ENCODE measurements at places on chromosomes 2 and 18. TPM values are rescaled to one million over a fixed set of nuclear protein-coding genes. Genes with fewer than 3 reads are reported as not detected.

DNA sequence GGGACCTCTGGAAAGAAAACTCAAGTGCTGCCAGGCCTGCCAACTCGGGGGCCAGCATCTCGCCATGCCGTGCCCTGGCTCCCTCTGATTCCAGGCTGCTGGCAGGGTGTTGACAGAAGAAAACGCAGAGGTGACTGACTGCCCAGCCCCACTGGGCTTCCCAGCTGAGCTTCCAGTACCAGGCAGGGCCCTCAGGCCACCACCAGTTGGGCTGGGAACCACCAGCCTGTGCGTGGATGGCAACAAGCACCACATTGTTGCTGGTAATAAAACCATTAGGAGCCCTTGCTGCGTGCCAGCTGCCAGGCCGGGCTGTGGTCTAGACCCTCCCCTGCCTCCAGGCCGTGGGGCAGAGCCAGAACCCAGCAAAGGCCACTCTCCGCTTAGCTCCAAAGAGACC, 9.2 kb downstream of the DNMT3A start:
- H3K4me1 ChIP-seq: peaks cover 81% of the 10 kb centered on the region
- H3K4me3 ChIP-seq: no peak overlapping the region
- no peak overlapping the region for H3K27ac ChIP-seq
- peaks cover 30% of the 10 kb centered on the region for H3K36me3 ChIP-seq

DNA sequence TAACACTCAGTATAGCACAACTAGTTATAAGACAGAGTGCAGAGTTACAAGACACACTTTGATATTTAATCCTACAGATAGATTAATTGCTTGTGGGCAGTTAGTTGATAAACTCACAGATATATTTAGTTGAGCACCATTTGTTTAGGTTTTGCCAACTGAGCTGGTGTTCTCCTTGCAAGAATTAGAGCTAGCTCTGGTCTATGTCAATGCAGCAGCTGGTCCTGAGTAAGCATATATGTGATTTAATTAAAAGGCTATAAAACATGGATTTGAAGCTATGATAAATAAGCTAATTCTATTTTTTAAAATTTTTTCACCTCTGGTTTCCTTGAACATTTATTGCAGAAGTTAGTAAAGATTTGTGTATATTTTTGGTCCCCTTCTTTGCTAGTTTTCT, 35.6 kb downstream of the GPD2 start:
- no peak overlapping the region for H3K4me3 ChIP-seq
- no peak overlapping the region for H3K27ac ChIP-seq
- no peak for DNase-seq
- no peaks in the 10 kb centered on the region for H3K36me3 ChIP-seq
- no peaks in the 10 kb centered on the region for H3K27me3 ChIP-seq

DNA sequence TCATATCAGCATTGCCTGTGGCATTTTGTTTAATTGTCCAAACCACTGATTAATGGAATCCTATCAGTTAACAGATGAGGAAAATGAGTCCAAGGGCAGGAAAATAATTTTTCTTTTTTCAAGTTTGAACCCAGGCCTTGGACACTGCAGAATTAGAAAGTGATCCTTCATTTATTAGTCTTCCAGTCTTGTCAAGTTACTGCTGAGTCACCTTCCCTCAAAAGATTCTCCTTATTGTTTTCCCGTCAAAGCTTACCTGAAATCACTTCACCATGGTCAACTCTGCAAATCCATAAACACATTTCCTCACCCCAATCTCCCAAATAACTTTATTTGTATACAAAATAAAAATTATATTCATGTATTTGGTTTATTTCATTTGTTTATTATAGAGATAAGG, 57.9 kb downstream of the WDR75 start:
- no peaks in the 10 kb centered on the region for H3K36me3 ChIP-seq
- H3K4me3 ChIP-seq: no peak overlapping the region
- no peaks in the 10 kb centered on the region for H3K4me1 ChIP-seq
- DNase-seq: no peak

- H3K36me3 ChIP-seq: no peaks in the 10 kb centered on the region
- peak overlapping the region; percentile 95 for H3K27ac ChIP-seq
- DNase-seq: no peak
Measured at GRCh38 chr2:70132244-70133126, 45.2 kb downstream of the PCBP1 start.

DNA sequence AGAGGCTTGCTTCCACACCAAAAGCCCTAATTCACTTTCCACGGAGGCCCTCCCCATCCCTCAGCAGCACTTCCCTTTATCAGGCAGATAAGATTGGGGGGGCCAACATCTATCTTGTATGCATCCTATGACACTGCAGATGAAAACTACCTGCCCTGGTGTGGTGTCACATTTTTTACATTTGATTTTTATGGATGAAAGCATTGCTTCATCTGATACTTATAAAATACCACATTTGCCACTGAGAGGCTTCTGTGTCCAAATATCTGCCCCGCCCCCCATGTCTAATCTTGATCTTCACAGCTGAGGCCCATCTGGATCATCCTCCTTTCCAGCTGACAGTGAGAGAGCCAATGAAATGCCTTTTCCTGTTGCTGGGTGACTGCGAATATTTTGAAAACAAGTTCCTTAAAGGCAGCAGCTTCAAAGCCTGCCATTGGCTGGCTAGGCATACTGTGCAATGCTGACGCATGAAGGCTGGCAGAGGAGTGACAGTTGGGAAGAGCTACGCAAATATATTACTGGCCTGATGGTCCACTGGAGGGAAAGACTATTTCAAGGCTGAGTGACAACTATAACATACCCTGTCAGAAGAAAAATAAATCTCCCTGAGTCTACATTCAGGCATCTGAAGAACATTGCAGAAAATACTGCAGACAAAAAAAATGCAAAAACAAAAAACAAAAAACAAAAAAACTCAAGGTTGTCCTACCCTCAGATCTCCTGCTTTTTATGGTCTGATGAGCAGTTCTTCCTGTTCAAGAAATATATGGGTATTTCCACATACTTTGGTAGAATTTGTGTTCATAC, 318.7 kb downstream of the PDE11A start:
- H3K36me3 ChIP-seq: no peaks in the 10 kb centered on the region
- DNase-seq: peak; percentile 98
- H3K27me3 ChIP-seq: no peaks in the 10 kb centered on the region
- H3K27ac ChIP-seq: peak overlapping the region; percentile 70

GRCh38 chr2:20366672-20367116, 16.1 kb upstream of the PUM2 start:
- H3K36me3 ChIP-seq: no peaks in the 10 kb centered on the region
- no peak overlapping the region for H3K27ac ChIP-seq
- H3K4me3 ChIP-seq: no peak overlapping the region
- no peaks in the 10 kb centered on the region for H3K27me3 ChIP-seq
- H3K4me1 ChIP-seq: no peaks in the 10 kb centered on the region

- H3K27me3 ChIP-seq: no peaks in the 10 kb centered on the region
- H3K27ac ChIP-seq: no peak overlapping the region
- no peaks in the 10 kb centered on the region for H3K36me3 ChIP-seq
- H3K4me3 ChIP-seq: no peak overlapping the region
Measured at GRCh38 chr18:5914016-5914415, 18.7 kb upstream of the TMEM200C start.

GRCh38 chr2:62789518-62789917, 84.0 kb downstream of the EHBP1 start:
- H3K4me1 ChIP-seq: no peaks in the 10 kb centered on the region
- H3K4me3 ChIP-seq: no peak overlapping the region
- no peaks in the 10 kb centered on the region for H3K27me3 ChIP-seq
- DNase-seq: no peak
- no peaks in the 10 kb centered on the region for H3K36me3 ChIP-seq

DNA sequence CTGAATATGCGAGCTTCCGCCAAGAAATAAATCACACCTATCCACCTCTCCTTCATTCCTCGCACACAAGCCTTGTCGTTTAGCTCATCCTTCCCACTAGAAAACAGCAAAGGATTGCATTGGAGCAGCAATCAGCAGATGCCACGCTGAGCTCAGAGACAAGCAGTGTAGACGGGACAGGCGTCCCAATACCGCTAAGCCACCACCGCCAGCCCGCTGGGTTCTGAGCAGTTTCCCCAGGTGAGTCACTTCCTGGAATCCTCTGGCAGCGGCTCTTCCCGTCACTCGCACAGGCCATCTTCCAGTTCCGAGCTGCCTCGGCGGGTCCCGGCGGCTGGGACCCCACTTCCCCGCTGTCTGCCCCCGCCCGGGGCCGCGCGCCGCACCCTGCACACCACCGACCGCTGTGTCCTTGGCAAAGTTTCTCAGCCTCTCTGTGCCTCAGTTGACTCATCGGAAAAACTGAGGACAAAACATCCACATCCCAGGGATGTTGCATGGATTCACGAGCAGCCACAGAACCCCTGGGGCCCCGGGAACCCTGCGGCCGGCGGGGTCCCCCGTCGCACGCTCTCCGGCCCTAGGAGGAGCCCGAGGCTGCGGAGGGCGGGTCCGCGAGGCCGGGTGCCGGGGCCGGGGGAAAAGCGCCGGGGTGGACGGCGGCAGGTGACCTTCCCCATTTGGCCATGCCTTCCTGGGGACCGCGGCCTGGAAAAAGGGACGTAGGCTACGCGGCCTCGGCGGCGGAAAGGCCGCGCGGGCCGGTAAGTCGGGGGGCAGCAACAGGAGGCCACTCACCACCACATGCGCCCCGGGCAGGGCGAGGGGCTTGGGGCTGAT, 573 bp downstream of the KDSR start:
- H3K4me3 ChIP-seq: peak overlapping the region; percentile 73
- DNase-seq: no peak
- peak overlapping the region; percentile 81 for H3K27ac ChIP-seq
- peaks cover 5% of the 10 kb centered on the region for H3K36me3 ChIP-seq
- H3K27me3 ChIP-seq: no peaks in the 10 kb centered on the region
- H3K4me1 ChIP-seq: peaks cover 13% of the 10 kb centered on the region

DNA sequence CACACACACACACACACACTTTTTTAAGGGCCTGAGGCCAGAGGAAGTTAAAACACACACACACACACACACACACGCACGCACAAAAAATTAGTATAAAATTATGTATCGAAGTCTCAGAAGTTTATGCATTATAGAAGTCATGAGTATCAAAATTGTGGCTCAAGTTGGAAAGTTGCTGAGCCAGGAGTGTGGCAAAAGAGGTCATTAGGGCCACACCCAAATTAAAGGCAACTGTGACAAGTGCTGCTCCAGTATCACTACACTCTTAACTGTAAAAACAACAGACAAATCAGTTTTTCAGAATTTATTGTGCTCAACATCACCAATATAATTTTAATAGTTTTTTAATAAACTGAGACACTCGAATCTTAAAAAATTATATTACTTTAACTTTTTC, 36.9 kb downstream of the YWHAQ start:
- H3K4me1 ChIP-seq: no peaks in the 10 kb centered on the region
- no peak for DNase-seq
- H3K4me3 ChIP-seq: no peak overlapping the region
- H3K27me3 ChIP-seq: no peaks in the 10 kb centered on the region
- no peak overlapping the region for H3K27ac ChIP-seq

DNA sequence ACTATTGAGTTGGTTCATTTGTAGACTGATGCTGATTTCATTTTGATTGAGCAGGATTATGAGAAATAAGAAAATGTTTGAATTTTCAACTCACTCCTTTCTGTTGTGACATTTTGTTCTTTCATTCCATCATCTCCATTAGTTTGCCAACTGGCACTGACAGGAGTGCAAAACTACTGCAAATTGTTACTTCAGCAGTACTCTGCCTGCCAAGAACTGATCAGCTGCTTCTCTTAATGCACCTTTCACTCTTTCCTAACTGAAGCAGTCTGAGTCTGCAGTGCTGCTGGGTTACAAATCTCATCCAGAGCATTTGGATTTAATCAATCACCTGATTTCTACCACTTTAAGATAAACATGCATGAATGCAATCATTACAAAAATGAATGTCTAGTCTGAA, 70.9 kb downstream of the TMEFF2 start:
- H3K27ac ChIP-seq: no peak overlapping the region
- DNase-seq: no peak
- H3K27me3 ChIP-seq: no peaks in the 10 kb centered on the region
- peaks cover 2% of the 10 kb centered on the region for H3K4me1 ChIP-seq

GRCh38 chr18:46428368-46428767, 228.7 kb downstream of the LOXHD1 start:
- H3K4me3 ChIP-seq: no peak overlapping the region
- DNase-seq: no peak
- no peak overlapping the region for H3K27ac ChIP-seq
- no peaks in the 10 kb centered on the region for H3K27me3 ChIP-seq
- peaks cover 12% of the 10 kb centered on the region for H3K36me3 ChIP-seq
- peaks cover 5% of the 10 kb centered on the region for H3K4me1 ChIP-seq

- H3K27ac ChIP-seq: no peak overlapping the region
- no peak overlapping the region for H3K4me3 ChIP-seq
- H3K36me3 ChIP-seq: no peaks in the 10 kb centered on the region
- no peak for DNase-seq
- no peaks in the 10 kb centered on the region for H3K27me3 ChIP-seq
Measured at GRCh38 chr2:207513551-207514257, 16.1 kb upstream of the CREB1 start.

GRCh38 chr18:76892832-76893231, 70.5 kb downstream of the ZNF236 start:
- H3K27me3 ChIP-seq: no peaks in the 10 kb centered on the region
- H3K4me3 ChIP-seq: no peak overlapping the region
- peaks cover 37% of the 10 kb centered on the region for H3K36me3 ChIP-seq

DNA sequence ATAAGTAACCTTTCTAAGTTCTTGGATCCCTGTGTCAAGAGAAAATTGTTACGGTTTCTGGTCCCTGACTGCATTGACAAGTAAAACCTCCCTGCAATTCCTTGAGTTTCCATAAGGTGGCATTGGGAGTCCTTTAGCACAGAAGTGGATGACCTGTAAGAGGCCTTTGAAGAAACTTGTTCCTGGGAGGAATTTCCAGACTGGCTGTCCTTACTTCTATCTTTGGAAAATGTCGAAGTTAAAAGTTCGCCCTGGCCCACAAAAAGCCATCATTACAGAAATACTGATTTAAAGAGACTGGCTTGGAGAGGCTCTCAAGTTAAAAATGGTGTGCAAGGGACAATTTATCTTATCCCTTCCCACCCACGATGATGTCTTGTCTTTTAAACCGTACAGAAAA, 218.4 kb downstream of the CDH20 start:
- H3K27me3 ChIP-seq: no peaks in the 10 kb centered on the region
- no peak overlapping the region for H3K4me3 ChIP-seq
- no peak overlapping the region for H3K27ac ChIP-seq
- H3K4me1 ChIP-seq: peaks cover 4% of the 10 kb centered on the region

DNA sequence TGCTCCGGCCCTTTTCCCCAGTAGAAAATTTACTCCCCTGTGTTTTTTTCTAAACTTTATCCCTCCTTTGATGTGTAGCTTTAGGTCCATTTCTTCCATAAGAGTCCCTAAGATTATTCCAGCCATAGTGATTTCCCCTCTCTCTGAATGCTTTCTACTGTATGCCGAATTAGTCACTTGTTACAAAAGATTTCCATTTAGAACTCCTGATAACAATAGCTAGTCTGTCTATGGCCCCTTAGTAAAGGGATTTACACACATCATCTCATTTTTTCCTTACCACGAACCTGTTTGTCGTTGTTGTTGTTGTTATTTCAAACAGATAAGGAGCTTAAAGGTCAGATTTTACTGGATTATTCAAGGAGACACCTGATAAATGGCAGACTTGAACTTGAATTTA, 256.1 kb downstream of the PAX3 start:
- no peaks in the 10 kb centered on the region for H3K27me3 ChIP-seq
- H3K4me3 ChIP-seq: no peak overlapping the region
- no peak overlapping the region for H3K27ac ChIP-seq
- H3K36me3 ChIP-seq: no peaks in the 10 kb centered on the region
- DNase-seq: no peak

- no peak for DNase-seq
- no peak overlapping the region for H3K27ac ChIP-seq
- H3K27me3 ChIP-seq: no peaks in the 10 kb centered on the region
- H3K4me1 ChIP-seq: no peaks in the 10 kb centered on the region
Measured at GRCh38 chr2:129201696-129202095, 777.8 kb upstream of the RAB6C start.

GRCh38 chr2:180730976-180731375, 249.4 kb upstream of the UBE2E3 start:
- no peaks in the 10 kb centered on the region for H3K36me3 ChIP-seq
- no peak overlapping the region for H3K27ac ChIP-seq
- H3K4me1 ChIP-seq: no peaks in the 10 kb centered on the region
- no peak for DNase-seq

CDCA7 gene
- total RNA-seq: 8.0 TPM
